Activated CD4-positive, alpha-beta T cell treated with anti-CD3 and anti-CD28 coated beads, Interleukin-2, amount 50 U/mL, for 24 hours (primary cell): ENCODE measurements at places on chromosomes 6 and 20.

DNA sequence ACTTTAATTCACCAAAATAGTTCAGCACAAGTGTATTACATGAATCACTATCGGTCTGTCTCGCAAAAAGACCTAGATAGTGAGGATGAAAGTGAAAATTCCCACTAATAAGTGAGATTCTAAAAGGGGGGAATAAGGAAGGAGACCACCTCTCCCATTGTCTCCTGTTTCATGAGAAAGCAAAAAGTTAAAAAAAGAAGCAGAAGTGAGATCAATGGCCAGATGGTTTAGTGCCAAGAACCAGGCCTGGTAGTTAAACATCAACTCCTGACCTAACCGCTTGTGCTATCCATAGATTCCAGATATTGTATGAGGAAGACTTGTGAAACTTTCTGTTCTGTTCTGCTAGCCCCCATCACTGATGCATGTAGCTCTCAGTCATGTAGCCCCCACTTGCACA lies 293.0 kb downstream of the RNGTT start:
- DNase-seq = no peak

DNA sequence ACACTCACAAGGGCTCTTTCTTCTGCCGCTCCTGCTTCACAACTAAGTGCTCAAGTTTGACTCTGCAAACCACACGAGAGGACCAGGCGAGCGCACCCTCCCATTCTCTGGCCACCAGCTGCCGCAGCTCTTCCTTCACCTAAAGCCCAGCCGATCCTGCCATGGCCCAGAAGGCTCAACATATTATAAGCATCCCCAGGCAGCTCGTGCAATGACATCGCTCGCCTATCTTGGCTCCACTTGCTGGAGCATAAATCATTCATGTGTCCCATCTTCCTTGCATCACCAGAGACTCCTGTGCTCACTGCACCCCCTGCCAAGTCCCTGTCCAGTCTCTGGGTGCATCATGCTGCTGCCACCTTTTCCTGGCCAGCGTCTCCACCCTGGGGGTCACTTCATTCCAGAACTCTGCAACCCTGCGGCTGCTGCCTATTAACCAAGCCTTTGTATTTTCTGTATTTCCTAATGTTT lies 59.0 kb downstream of the PSMG4 start:
- no peak for DNase-seq

DNA sequence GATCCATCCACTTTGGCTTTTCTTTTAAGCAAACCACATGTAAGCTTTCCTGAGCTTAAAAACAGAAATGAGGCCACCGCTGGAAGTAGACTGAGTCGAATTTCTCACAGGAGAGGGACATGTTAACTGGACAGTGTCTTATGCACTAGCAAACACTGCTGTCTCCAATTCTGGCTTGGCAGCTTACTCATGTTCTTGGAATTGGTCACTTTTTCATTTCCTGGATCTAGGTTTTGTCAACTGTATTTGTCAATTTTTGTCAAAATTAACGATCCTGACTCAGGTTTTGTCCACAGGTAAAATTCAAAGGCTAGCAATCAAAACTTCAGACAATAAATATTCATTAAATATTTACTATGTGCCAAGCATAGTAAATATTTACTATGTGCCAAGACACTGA lies 601.5 kb downstream of the RNF144B start:
- DNase-seq = no peak

DNA sequence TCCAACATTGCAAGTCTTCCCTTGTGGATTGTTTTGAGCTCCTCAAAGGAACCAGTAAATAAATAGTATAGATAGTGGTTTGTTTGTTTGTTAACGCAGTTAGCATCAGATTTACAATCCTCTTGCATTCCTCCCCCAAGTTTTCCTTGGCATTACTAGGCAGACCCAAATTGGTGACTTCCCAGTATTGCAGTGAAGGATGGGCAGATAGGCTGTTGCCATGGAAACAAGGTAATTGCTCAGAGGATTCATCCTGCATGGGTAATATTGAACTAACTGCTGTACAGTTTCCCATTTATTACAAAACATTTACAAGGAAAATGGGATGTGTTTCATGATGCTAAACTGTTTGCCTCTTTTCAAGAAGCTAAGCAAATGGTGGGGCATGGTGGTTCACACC lies 477.2 kb downstream of the EPM2A start:
- no peak for DNase-seq

GRCh38 chr6:109686566-109687265 lies 4.3 kb downstream of the AK9 start:
- DNase-seq = no peak

- no peak for DNase-seq
Measured at GRCh38 chr6:7939864-7940228, 29.3 kb upstream of the TXNDC5 start.

- DNase-seq = no peak
Measured at GRCh38 chr6:80872951-80873308, 766.5 kb downstream of the BCKDHB start.

DNA sequence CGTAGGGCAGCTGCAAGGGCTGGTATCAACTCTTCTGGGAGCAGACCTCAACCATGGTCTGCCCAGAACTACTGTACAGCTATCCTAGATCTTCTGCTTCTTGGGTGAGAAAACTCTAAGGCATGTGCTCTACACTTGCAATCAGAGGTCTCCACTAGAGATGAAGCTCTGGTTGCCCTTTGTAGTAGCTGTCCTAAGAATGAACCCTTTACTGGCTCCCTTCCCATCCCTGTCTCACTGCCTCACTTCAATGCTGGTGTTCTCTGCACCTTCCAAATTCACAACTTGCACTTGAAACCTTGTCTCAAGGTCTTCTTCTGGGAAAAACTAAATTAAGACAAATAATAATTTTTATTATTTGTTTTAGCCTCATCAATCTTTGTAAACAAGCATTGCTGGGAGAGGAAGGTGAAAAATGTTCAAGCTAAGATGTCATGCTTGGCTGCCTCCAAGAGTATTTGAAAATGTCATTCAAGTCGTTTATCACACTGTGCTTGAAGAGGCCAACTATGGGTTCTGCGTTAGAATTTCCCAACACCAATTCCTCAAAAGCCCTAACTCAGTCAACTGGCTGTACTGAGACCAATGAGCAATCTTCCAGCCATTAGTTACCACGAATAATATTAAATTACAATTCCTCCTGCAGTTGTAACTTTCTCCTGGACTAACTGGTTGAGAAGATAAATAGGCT lies 255.7 kb upstream of the PRND start:
- no peak for DNase-seq

GRCh38 chr6:54718541-54719023 lies 128.0 kb upstream of the FAM83B start:
- no peak for DNase-seq

DNA sequence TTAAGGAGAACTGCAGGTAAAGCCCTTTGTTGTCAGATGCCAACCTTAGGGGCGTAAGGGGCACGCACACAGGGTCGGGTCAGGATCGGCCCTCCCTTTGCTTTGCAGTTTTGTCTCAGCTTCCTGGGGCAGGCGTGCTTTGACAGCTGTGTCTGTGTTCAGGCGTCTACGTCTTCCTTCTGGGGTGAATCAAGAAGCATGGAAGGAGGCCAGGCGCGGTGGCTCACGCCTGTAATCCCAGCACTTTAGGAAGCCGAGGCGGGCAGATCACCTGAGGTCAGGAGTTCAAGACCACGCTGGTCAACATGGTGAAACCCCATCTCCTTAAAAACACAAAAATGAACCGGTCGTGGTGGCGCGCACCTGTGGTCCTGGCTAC lies 1.3 kb downstream of the ZGPAT start:
- no peak for DNase-seq

GRCh38 chr6:15948930-15949900 lies 179.7 kb upstream of the MYLIP start:
- DNase-seq = no peak

GRCh38 chr6:32133786-32134185 lies 3.7 kb upstream of the FKBPL start:
- DNase-seq = no peak

GRCh38 chr6:169167581-169168301 lies 85.9 kb downstream of the THBS2 start:
- DNase-seq = no peak

DNA sequence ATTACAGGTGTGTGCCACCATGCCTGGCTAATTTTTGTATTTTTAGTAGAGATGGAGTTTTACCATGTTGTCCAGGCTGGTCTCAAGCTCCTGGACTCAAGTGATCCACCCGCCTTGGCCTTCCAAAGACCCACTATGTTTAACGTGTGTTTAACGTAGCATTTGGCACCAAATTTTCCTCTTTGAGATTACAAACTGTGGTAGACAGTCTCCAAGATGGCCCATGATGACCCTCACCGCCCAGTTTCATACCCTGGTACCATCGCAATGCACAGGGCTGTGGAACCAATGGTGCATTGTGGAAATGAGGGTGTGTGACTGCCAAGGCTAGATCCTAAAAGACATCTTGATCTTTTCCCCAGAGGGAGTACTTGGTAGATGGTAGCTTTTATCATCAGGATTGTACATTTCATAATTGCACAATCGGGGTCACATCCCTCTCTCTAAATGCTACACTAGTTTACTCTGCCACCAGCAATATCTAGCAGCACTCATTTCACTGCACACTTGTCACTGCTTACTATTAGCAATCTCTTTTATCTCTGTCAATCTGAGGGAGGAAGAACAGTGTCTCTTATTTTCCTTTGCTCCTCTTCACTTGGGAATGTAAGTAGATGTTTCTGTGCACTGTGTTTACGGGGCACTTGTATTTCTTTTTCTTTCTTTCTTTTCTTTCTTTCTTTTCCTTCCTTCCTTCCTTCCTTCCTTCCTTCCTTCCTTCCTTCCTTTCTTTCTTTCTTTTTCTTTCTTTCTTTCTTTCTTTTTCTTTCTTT lies 96.9 kb downstream of the NOL4L start:
- no peak for DNase-seq

DNA sequence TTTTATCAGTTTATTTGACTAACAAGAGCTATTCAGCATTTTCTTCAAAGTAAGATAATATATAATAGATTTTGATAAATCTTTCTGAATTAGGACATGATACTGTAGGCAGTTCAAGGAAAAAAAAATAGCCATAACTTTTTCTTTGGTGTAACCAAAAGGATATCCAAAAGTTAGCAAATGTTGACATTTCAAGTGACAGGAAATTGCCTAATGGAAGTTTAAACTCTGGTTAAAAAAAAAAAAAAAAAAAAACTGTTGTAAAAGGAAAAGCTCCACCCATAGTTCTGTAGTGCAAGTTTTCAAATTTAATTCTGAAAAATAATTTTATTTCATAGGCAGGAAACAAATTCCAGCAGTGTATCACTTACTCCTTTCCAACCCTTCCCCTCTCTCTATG lies 18.8 kb downstream of the HEBP2 start:
- DNase-seq = no peak

- DNase-seq = no peak
Measured at GRCh38 chr6:136640132-136640915, 90.1 kb upstream of the MAP7 start.

DNA sequence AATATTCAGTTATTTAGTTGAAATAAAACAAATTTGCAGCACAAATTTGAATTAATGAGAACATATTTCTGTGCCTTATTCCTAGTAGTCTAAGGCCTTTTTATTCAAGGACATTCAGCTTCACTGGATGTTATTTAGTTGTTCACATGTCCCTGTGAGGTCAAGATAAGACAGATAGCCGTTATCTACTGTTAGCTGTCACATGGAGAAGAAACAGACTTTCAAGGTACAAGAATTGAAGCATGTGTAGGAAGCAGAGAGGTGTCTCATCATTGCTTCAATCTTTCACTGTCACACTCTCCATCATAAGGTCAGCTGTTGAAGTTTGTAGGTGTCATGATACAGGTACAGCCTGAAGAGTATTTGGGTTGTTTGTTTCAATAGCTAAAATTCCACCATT lies 112.9 kb upstream of the JAG1 start:
- DNase-seq = no peak

DNA sequence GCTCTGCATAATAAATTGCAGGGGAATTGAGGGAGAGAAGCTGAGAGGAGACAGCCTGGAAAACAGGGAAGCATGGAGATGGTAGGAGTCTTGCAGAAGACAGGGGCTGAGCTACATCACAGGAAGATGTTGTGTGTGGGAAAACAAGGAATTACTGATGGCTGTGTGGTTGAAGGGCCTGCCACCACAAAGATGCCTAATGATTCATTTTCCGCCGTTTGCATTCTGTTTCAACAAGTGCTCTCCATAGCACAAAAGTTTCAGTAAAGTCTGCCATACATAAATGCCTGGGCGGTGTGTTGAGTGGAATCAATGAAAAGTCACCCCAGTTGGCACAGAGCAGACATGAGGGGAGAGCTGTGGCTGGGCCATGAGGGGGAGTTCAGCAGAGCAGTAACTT lies 5.6 kb upstream of the KLHL31 start:
- DNase-seq = no peak

- no peak for DNase-seq
Measured at GRCh38 chr6:88115307-88115706, 50.8 kb downstream of the CNR1 start.

- no peak for DNase-seq
Measured at GRCh38 chr6:139654888-139655782, 280.7 kb upstream of the CITED2 start.

GRCh38 chr20:5085380-5085779 lies 34.4 kb downstream of the PCNA start:
- no peak for DNase-seq

GRCh38 chr6:159398633-159399032 lies 229.4 kb downstream of the FNDC1 start:
- DNase-seq = no peak

DNA sequence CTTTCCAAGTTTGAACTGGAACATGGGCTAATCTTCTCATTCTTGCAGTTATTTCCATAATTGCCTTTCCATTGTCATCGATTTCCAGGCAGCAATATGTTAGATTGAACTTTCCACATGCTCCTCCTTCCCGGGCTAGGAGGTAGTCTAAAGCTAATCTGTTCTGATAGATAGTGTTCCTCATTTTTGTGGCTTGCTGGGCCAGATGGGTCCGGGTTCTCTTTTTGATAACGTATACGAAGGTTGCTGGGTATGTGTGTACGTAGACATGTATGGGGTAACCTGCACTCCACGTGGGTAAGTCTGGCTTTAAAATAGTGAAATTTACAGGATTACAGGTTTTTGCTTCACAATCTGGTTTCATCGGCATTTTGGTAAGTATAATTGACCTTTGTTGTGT lies 14.0 kb upstream of the GMPR start:
- DNase-seq = no peak

DNA sequence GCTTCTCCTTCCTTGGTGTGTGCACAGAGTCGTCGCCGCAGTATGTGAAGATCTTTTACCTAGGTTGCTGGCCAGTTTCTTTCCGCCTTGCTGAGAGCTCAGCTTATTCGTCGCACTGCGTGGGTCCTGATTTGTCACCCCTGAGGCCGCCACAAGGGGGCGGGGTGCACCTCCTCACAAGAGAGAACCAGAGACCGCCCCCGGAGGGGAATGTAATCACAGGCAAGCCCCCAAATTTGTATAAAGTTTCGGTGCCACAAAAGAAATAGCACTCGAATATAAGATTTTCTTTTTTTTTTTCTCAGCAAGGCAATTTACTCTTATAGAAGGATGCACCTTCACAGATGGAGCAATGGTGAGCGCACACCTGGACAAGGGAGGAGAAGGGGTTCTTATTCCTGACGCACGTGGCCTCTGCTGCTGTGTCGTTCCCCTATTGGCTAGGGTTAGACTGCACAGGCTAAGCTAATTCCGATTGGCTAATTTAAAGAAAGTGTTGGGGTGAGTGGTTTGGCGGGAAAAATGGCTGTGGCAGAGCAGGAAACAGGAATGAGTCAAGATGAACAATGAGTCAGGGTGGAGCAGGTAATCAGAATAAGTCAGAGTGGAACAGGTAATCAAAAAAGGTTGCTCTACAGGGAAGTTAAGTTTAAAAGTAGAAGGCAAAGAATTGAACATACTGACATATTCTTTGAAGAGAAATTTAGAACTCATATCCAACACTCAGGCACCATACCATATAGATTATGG lies 19.5 kb downstream of the NCOA3 start:
- no peak for DNase-seq

GRCh38 chr6:169452869-169453620 lies 199.4 kb upstream of the THBS2 start:
- no peak for DNase-seq
